Smooth muscle cell of trachea (primary cell): ENCODE measurements at places on chromosomes 4 and X. TPM values are rescaled to one million over a fixed set of nuclear protein-coding genes. Genes with fewer than 3 reads are reported as not detected.

Gene MCTS1
- 20.5 and 45.1 TPM in 2 replicates for total RNA-seq

Gene HS6ST2
- under 0.01 TPM in 1 of 2 replicates, not detected in the other for total RNA-seq

Gene RAB41
- not detected in 2 replicates for total RNA-seq

Gene P2RY8
- total RNA-seq, result not detected in 2 replicates

Gene HTN1
- total RNA-seq, result not detected in 2 replicates
